ENCODE measurements at places on chromosomes 2 and 18.

- no peak for DNase-seq
Measured at GRCh38 chr2:143551971-143552650, 422.9 kb downstream of the ARHGAP15 start.

DNA sequence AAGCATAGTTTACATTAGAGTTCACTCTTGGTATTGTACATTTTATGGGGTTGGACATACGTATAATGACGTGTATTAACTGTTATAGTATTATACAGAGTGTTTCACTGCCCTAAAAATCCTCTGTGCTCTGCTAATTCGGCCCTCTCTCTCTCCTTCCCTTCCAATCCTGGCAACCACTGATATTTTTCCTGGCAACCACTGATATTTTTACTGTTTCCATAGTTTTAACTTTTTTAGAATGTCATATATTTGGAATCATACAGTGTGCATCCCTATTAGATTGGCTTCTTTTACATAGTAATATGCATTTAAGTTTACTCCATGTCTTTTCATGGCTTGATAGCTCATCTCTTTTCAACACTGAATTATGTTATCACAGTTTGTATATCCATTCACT lies 526.7 kb downstream of the RIT2 start:
- no peak for DNase-seq

GRCh38 chr2:96859099-96859649 lies 1.4 kb upstream of the ANKRD39 start:
- no peak for DNase-seq

DNA sequence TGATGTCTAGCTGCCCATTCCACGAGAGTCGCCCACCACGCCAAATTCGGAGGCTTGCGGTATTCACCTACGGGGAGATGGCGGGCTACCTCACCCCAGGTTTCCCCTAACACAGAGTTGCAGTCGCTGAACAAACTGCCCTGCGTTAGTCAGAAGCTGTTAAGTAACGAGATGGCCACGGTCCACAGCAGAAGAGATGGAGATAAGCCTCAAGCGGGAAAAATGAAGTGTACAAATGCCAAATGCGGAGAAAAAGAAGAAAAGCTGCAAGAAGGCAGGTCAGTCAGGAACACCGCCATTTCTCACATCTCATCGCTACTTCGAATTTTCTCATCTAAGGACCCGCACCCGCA lies 425 bp downstream of the ASB3 start:
- DNase-seq, result no peak

DNA sequence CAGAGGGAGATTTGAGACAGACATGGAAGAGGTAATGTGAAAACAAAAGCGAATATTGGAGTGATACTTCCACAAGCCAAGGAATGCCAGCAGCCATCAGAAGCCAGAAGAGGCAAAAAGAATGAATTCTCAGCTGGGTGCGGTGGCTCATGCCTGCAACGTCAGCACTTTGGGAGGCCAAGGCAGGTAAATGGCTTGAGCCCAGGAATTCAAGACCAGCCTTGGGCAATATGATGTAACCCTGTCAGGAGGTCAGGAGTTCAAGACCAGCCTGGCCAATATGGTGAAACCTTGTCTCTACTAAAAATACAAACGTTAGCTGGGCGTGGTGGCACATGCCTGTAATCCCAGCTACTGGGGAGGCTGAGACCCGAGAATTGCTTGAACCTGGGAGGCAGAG lies 54.8 kb downstream of the FAM161A start:
- DNase-seq, result no peak

- no peak for DNase-seq
Measured at GRCh38 chr2:223585666-223586065, 16.5 kb downstream of the SCG2 start.

- DNase-seq, result no peak
Measured at GRCh38 chr2:230885463-230886130, 20.9 kb downstream of the ITM2C start.

DNA sequence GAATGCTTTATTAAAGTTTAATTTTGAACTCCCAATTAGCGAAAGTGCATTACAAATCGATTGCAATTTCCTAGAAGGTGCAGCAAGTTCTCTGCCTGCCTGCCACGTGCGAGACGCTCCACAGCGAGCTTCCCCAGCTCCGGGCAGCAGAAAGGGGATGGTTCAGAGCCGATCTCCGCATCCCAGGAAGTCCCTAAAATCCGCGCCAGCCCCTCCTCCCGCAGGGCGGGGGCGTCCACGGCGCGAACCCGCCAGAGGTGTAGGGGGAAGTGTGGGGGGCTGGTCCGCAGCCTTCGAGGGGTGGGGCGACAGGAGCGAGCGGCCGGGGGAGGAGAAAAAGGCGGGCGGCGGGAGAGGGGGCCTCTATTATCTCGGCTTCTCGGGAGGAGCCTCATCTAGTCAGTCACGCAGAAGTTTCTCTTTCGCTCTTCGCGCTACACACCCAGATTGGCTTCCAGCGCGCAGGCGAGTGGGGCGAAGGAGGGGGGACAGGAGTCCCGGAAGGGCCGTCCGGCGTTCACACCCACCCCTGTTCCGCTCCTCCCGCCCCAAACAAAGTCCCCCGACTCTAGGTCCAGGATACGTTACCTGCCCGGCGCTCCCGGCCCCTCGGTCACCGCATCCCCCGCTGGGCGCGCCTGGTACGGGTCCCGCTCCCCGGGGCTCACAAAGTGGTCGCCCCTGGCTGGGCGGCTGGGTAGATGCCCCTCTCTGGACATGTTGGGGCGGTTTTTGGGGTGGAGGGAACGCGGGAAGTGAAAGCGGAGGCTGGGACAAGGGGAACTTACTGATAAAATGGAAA lies 9.1 kb upstream of the NR4A2 start:
- DNase-seq, result peak; percentile 78

- DNase-seq, result no peak
Measured at GRCh38 chr2:218312267-218312756, 20.0 kb upstream of the TMBIM1 start.

- no peak for DNase-seq
Measured at GRCh38 chr2:68387408-68388350, 22.6 kb downstream of the PLEK start.
